Cortex of kidney (tissue), 1 donor: ENCODE measurements at places on chromosomes 3 and 15.

DNA sequence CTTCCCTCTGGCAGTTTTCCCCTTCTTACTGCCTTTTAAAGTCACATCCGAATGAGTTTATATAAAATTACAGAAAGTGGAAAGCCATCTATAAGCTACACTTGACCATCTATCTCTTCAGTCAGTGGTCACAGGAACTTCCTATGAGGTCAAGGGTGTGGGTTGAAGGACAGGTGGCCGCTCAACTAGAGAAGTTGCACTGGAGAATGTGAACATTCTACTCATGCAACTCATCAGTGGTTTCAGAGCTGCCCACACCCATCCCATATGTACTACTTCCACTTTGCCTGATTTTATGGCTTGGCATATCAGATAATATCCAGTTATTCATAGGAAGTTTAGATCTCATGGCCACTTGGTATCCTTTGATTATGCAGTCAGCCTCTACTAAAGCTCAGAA is 57.4 kb upstream of the TMEM158 start:
- DNase-seq = no peak

DNA sequence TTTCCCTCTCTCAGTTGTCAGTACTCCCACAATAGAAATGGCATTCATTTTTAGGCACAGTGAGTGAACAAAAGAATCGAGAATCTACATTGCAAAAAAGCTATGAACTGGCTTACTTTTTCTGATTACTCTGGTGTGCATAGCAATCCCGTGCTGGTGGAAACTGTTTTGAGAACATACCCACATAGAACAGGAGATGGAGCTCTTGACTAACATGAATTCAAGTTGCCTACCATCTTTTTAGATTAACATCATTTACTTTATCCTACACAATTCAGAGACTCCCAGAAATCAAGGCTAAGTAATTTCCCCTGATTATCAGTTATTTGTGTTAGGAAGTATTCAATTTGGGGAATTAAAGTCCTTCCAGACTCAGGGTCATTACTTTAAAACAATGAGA is 326.6 kb downstream of the ARPP21 start:
- no peak for DNase-seq

DNA sequence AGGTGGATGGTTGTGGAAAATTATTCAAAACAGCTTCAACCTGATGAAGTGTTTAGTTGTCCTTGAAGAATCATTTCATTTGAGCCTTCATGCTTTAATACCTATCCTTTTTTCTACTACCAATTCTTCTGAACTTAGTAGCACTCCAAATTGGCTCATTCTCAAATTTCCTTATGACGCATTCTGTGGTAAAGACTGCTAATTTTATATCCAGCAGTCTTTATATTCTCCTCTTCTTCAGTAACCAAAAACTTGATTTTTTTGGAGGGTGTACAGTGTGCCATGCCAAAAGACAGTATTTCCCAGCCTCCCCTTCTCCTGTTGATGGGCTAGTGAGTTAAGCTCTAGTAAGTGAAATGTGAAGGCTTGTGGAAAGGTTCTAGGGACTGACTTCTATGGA is 25.2 kb downstream of the CGNL1 start:
- no peak for DNase-seq

GRCh38 chr3:184176377-184177330 is 2.0 kb downstream of the AP2M1 start:
- DNase-seq = no peak

GRCh38 chr3:32194653-32195052 is 43.8 kb upstream of the CMTM8 start:
- DNase-seq = no peak

- DNase-seq = no peak
These were observed 236.4 kb downstream of the LPP start for GRCh38 chr3:188390343-188390718.

DNA sequence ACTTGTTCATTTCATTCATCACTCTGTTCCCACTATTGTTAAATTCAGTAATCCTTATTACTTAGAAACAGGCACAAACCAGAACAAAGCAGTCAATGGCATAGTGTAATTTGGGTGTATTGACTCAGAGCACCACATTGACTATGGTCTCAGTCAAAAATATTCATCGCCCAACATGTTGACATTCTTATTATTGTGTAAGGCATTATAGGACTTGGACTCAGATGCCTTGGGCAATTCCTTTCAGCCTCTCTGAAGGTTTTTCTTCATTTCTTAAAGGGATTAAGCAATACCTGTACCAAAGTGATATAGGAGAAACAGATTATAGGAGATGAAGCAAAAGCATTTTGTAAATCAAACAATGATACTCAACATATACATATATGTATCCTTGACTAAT is 114.7 kb upstream of the BHLHE40 start:
- DNase-seq = no peak

DNA sequence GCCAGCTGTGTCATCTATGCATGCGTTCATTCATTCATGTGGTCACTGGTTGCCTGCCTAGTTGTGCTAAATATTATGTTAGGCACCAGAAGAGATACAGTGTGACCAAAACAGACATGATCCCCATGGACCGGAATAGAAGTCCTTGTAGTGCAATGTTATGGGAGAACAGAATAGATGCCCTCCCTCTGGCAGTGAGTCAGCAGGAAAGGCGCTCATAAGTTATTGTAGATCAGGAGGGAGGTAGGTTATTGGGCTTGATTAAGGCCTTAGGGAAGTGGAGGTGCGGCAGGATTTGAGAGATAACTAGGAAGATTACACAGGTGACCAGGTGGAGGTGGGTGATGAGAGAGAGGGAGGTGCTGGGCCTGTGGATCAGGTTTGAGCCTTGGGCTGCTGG is 5.2 kb downstream of the MCTP2 start:
- DNase-seq = no peak

DNA sequence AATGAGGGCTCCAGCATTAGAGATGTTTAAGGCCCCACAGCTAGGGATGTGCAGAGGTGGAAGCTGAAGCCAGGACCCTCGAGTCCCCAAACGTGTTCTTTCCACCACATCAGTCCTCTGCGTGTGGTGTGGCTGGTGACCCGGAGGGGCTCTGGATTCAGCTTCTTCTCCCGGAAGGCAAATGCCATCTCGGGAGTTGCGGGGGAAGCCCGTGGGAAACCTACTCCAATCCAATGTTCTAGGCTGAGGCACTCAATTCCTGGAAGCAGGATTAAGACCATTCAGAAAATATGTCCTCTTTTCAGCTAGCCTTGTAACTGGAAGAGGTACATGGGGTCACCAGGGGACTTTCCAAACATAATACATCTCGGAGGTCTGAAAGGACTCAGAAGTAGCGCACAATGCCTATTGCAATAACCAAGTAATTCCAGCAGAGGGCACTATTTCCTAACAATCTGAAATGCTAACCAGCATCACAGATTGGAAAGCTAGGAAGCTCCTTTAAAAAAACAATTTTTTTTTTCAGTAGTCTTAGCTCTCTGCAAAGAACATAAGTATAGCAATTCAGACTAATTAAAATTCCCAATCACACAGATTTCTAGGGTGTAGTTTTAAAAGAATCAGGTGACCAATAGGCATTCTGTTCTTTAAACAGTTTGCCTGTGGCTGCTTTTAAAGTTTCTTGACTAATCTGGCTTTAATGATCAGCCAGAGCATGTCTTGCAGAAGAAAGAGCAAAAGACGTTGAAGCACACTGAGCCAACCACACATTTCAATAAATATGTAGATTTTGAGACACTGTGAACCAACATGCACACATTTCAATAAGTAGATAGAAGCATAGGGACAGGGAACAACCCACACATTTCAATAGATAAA is 36.1 kb downstream of the BNC1 start:
- no peak for DNase-seq

GRCh38 chr3:163476179-163476578 is 1602.1 kb downstream of the SI start:
- DNase-seq = no peak

GRCh38 chr3:15923640-15924405 is 126.0 kb upstream of the ANKRD28 start:
- no peak for DNase-seq

GRCh38 chr3:188390775-188391443 is 237.0 kb downstream of the LPP start:
- no peak for DNase-seq

GRCh38 chr15:89874926-89875564 is 18.7 kb downstream of the AP3S2 start:
- DNase-seq = no peak

DNA sequence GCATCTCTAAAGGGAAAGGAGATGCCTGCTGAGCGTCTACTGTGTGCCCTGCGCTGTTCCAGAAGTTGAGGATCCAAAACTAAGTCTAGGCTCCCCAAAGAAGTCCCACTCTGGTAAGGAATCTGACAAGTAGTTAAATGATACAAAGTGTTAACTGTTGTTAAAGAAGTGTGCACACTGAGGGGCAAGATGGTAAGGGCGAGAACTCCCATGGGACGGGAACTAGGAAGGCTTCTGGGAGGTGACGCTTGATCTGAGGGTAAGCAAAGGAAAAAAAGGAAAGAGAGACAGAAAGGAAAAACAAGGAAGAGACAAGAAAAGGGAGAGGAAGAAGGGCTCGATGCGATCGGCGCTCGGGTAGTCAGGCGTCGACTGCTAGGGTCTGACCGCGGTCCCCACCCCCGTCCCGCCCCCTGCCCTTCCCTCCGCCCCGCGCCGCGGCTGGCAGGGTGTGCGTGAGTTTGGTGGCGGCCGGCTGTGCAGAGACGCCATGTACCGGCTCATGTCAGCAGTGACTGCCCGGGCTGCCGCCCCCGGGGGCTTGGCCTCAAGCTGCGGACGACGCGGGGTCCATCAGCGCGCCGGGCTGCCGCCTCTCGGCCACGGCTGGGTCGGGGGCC is at the start of gene LACTB:
LACTB (plus strand) TSS at position 480 of the 620 bp plus-strand sequence; CDS start at position 491, 11 bp downstream.
- DNase-seq = peak; percentile 22

- no peak for DNase-seq
These were observed 61.4 kb upstream of the ARHGEF26 start for GRCh38 chr3:154059833-154060232.

- DNase-seq = no peak
These were observed 730 bp downstream of the MYD88 start for GRCh38 chr3:38139191-38139590.

- no peak for DNase-seq
These were observed 26.2 kb downstream of the EEFSEC start for GRCh38 chr3:128179484-128179819.

DNA sequence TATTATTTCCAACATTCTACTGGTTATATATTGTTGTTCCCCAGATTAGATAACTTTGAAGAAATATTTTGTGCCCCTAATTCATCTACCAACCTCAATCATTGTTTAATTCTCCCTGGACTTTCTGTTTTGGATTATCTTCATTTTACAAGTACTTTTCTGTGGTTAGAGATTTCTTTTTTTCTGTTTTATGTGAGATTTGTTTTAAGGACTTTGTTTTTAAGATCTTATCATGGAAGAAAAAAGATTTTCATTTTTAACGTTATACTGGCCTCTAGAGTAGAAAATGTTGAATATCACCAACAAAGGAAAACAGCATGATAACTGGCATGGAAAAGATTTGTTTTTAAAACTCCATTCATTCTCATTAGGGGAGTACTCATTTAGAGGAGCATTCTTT is 210.9 kb upstream of the KCNMB2 start:
- DNase-seq = no peak

DNA sequence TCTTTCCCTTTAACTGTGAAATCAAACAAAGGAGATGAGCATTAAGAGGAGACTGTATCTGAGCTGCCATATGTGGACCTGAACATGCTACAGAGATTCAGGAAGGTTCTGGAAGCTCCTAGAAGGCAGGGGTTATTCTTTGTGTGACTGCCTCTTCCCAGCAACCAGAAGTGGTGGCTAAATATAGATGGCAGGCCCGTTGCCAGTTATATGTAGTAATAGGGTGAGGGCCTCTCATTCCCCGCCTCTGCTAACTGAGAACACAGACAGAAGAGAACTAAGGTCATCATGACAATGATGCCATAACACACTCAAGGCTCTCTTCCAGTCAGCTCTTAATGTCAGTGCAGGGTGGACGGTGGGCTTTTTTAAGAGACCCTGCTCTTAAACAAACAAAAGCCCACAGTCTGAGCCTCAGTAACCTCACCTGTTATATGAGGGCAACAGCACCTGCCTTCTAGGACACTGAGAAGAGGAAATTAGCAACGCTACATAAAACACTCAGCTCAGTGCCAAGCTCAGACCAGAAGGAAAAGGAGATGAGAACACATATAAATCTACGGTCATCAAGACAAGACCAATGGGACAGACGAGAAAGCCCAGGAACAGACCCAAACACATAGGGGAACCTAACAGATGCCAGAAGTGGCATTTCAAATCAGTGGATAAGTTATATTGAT is 22.3 kb downstream of the CFAP92 start:
- no peak for DNase-seq

DNA sequence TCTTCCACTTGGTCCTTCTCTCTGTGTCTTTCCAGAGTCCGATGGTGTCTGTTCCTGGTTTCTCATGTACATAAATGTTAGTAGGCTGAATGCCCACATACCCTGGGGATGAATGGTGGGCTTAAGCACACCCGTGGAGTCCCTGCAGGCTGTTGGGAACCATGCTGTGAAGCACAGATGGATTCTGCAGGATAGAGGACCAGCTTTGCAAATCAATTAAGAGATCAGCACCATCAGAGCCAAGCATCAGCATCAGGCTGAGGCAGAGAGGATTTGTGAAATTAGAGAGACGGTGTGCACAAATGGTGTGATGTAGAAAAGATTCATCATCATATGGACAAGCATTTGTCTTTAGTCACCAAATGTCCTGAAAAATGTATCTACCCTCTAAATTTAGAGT is 127.1 kb downstream of the SV2B start:
- no peak for DNase-seq

DNA sequence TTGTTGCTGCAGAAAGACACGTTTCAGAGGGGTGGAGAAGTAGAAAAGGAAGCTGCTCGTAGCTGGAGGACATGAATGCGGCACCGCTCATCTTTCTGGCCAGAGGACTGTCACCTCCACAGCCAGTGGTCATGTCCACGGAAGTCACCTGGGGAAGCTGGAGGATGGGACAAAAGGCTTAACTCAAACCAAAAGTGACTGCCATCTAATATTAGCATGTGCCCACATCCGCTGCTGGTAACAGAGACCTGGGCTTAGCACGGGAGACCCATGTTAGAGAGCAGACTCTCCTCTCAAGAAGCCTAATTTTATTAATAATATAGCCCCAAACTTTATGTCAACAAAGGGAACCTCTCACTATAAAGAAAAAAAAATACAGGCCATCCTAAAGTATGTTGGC is 5.9 kb downstream of the MEX3B start:
- DNase-seq = no peak

DNA sequence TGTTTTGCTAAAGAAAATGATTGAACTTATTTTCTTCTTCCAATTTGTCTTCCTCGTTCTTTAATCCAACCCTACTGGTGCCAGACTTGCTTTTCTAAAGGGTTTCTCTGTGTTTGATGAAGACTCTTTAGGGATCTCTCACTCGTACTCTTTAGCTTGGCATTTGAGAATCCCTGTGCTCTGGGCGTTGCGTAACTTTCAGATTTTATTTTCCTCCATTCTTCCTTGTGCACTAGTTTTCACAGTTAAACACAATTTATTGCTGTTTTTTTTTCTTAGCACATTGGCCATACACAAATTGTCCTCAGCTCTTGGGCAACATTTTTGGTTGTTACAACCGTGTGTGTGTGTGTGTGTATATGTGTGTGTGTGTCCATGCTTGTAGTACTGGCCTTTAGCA is 95.8 kb upstream of the ADAMTSL3 start:
- no peak for DNase-seq

- DNase-seq = no peak
These were observed 259.9 kb upstream of the NR2F2 start for GRCh38 chr15:96070636-96071035.
